ENCODE measurements at places on chromosomes 12 and 14.

- DNase-seq = no peak
Observed at GRCh38 chr12:54509617-54510016, 12.1 kb downstream of the NCKAP1L start.

- DNase-seq = no peak
Observed at GRCh38 chr14:66624336-66624937, 116.5 kb downstream of the GPHN start.

DNA sequence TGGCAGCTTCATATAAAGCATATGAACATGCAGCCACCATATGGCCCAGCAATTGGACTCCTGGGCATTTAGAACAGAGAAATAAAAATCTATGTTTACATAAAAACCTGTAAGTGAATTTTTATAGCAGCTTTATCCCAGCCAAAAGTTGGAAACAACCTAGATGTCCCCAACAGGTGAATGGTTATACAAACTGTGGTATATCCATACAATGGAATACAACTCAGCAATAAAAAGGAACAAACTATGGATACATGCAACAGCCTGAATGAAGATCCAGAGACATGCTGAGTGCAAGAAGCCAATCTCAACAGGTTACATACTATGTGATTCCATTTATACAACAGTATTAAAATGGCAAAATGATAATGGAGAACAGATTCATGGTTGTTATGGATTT is 3.7 kb downstream of the TMTC1 start:
- no peak for DNase-seq

DNA sequence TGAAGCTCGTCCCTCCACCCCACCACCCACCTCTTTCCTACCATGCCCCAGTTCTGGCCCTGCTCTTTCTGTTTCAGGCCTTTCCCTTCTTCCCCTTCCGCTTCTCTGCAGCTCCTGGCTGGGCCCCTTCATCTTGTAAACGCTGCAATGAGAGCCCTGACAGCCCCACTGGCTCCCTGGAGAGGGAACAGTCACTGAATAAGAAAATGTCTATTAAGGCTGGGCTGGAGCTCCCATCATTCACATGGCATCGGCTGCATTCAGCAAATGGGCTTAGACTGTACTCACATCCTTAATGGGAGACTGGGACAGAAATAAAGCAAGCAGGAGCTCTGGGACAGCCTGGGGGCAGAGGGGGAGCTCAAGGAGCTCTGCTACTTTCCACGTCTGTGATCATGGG is 45.2 kb upstream of the TUNAR start:
- no peak for DNase-seq

DNA sequence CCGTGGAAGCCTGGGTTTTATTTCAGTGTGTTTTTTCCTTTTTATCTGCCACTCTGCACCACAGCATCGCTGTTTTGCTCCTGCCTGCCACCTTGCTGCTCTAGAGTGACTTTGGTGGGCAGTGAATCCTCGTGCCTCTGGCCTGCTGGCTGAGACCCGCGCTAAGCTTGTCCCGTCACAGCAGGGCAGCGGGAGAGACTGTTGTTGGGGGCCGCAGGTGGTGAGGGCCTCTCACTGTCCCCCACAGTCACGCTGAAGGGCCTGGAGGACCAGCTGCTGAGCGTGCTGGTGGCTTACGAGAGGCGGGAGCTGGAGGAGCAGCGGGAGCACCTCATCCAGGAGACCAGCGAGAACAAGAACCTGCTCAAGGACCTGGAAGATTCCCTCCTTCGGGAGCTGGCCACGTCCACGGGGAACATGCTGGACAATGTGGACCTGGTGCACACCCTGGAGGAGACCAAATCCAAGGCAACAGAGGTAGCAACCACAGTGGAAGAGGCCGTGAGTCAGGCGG is 55.2 kb downstream of the CCDC92 start:
- no peak for DNase-seq

DNA sequence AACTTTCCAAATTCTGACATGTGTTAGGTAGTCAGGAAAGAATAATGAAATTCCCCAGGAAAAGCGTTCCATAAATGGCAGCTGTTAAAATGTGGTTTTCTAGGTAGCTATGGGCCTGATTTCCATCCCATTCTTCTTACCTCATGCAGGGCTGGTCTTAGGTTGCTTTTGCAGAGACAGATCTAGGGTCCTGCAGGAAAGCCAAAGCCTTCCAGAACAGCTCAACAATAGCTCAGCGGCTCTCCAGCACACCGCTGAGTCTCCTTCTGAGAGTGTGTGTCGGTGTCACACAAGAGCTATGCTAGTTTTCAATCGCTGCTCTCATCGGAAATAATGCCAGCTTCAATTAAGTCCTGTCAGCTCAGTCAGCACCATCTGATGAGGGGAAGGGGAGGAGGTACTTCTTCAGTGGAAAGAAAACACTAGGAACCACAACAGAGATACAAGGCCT is 106.7 kb downstream of the TMEM30B start:
- no peak for DNase-seq

DNA sequence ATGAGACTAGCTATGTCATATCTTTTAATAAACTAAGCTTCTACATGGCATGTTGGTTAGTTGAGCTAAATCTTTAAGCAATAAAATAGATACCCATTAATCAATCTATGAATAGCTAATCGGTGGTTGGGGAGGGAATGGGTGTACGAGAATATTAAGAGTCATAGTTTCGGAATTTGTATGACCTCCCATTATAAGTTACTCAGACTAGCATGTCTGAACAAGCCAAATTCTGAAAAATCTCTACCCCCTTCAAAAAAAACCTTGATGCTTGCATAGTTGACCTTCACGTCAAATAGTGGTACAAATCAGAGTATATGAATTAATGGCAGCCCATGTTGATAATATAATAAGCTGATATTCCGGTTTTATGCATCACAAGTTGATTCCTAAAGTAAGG is 60.0 kb downstream of the PLEKHG7 start:
- DNase-seq = no peak

GRCh38 chr12:111035578-111036301 is 115.4 kb upstream of the MYL2 start:
- DNase-seq = no peak

DNA sequence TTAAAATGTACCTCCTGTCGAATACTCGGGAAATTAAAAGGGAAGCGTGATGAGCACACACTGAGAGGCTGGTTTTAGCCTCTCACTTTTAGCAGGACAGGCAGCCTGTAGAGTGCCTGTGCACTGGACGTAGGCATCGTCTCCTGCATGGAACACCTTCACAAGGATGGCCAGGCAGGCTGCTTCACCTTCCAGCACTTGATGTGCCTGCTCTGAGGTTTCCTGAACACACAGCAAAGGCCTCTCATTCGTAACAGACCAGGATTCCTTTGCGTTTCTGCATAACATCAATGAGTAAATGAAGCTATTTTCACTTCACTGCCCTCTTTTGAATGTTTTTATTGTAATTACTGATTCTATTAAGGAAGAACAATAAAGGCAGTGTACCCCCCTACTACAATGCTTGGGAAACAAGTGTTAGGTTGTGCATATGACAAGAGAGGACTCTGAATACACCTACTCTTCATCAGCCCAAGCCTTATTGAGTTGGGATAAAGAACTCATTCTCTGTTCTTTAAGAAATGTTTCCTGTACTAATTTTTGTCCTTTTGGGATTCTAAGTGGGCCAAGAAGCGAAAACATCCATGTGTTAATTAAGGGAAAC is 1077.6 kb upstream of the FOXG1 start:
- DNase-seq = no peak

DNA sequence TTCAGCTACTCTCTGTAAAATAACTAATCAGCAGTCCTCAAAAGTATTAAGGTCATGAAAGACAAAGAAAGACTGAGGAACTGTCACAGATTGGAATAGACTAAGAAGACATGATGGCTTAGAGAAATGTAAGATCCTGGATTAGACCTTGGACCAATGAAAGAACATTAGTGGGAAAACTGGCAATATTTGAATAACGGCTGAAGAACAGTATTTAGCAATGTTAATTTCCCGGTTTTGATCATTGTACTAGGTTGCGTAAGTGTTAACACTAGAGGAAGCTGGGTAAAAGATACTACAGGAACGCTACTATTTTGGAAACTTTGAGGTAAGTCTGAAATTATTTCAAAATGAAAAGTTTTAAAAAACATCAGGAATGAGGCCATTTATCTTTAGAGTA is 98.8 kb upstream of the RESF1 start:
- no peak for DNase-seq

DNA sequence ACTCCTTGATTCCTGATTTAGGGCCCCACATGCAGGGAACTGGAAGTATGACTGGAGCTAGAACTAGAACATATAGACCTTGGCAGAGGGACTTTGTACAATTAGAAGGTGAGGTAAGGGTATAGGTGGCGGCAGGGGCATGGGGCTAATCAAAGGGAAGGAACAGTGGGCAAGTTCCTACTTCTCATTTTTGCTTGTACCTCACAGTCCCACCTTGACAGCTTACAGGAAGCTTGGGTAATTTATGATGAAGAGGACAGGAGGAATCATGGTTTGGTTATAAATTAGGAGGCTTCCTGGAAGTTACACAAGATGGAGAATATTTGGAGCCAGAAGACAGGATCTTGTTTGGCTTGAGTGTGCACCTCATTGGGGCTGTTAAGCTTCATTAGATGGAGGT is 33.4 kb downstream of the SUSD6 start:
- DNase-seq = no peak

GRCh38 chr12:34334953-34335743 is 312.9 kb downstream of the ALG10 start:
- DNase-seq = no peak

DNA sequence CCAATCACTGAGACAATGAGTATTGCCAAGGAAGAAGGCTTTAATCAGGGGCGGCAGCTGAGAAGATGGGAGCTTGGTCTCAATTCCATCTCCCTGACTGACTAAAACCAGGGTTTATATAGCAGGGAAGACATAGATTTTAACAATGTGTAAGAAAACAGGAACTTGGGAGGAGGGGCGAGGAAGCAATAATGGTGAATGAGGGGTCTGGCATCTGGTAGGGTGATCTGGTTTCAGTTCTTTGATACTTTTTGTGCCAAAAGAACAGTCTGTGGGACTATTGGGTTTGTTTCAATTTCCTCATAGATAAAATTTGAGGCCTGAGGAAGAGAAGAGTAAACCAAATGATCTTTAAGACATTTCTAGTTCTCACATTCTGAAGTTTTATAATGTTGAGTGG is 49.2 kb downstream of the FUT8 start:
- DNase-seq = no peak

GRCh38 chr14:105294142-105294597 is 6.6 kb downstream of the BRF1 start:
- peak; percentile 31 for DNase-seq

DNA sequence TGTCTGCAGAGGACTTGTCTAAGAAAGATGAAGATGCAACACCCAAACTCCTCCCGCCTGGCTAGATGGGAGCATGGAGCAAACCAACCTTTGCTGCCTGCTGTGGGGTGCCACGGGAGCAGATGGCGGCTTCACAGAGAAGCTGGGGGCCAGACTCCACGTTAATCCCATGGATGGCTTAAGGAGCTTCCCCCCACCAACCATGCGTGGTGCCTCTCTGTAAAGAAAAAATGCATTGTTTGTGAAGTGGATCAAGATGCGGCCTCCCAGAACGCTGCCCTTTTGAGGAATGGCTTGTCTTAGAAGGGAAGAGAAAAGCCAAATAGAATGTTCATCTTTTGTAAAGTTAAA is 15.6 kb downstream of the MVK start:
- no peak for DNase-seq

GRCh38 chr12:22268406-22268805 is 66.1 kb downstream of the ST8SIA1 start:
- DNase-seq = no peak

DNA sequence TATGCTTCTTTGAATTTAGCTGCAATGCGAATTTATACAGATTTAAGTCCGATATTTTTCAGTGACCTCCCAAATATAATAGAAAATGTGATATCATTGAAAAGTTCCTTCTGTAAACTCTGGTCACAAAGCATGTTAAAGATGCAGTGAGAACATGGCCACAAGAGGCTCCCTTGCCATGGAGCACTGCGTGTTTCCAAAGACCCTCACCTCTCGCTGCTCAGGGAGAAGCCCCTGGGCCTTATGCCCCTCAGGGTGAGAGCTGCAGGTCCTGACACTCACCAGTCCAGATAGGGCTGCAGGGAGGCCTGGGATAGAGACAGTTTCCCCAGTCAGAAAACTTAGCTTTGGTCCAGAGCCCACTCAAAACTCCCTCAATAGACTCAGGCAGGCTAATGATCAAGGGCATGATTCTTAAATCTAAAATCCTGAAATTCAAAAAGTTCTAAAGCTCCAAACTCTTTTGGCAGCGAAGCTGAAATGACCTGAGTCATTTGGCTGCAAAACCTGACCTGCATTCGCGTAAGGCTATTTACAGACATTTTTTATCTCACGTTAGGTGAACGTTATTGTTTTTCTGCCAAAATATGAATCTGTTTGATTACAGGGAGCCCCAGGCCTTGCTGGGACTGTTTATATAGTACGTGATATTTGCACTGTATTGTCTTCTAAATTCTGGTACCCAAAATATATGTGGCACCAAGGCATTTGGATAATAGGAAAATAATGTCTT is 67.8 kb downstream of the CAPZA3 start:
- DNase-seq = no peak

DNA sequence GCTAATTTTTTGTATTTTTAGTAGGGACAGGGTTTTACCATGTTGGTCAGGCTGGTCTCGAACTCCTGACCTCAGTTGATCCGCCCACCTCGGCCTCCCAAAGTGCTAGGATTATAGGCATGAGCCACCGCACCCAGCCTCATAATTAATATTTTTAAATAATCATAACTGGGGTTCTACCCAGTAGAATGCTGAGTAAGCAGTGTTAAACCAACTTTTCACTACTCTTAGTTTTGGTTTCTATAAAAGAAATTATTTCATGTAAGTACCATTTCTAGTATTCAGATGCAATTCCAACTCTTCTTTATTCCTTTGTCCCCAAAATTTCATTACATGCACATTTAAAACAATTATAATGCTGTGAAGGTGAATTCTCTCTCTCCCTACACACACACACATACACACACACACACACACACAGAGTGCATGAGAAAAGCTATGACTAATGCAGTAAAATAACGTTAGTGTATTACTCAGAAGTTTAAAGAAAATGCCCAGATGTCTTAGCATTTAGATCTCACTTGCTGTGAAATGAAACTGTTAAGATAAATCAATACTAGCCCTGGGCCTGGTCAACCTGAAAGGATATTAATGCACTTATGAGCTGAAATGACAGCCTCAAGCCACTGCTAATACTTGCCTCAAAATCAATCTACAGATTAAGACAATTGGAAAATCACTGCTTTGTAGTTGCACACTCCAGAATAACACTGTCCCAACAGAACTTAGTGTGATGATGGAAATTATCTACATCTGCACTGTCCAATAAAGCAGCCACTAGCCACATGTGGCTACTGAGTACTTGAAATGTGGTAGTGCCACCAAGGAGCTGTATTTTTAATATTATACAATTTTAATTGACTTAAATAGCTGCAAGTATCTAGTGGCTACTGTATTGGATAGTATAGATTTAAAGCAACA is 36.0 kb downstream of the PTPN21 start:
- no peak for DNase-seq

- no peak for DNase-seq
Observed at GRCh38 chr14:69287098-69288010, 27.4 kb downstream of the GALNT16 start.

DNA sequence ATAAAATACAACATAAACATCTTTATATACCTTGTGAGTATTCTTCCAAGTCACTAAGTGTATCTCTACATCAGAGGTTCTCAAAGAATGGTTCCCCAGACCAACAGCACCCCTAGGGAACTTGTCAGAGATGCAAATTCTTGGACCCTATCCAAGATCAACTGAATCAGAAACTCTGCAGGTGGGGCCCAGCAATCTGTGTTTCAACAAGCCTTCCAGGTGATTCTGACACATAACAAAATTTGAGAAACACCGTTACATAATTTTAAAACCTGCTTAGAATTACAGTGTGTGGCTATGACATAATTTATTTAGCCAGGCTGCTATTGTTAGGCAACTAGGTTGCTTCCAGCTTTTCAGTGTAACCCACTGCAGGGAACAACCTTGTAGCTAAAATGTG is 49.8 kb downstream of the NTN4 start:
- no peak for DNase-seq
